Metanephros (tissue), 2 donors: ENCODE measurements at places on chromosomes 5 and 9. TPM values are rescaled to one million over a fixed set of nuclear protein-coding genes. Genes with fewer than 3 reads are reported as not detected.

The NEUROG1 gene
- total RNA-seq: not detected

The PCDHGA11 gene
- total RNA-seq: 10.0 TPM

The CCL27 gene
- not detected for total RNA-seq

The AOPEP gene
- total RNA-seq: 133 TPM

The PCDHGC5 gene
- 4.8 TPM for total RNA-seq

The AMBP gene
- total RNA-seq: 3.1 TPM
